ENCODE measurements at places on chromosomes 1 and 21.

GRCh38 chr21:45228171-45228641 is 59.5 kb downstream of the POFUT2 start:
- peak; percentile 78 for DNase-seq

DNA sequence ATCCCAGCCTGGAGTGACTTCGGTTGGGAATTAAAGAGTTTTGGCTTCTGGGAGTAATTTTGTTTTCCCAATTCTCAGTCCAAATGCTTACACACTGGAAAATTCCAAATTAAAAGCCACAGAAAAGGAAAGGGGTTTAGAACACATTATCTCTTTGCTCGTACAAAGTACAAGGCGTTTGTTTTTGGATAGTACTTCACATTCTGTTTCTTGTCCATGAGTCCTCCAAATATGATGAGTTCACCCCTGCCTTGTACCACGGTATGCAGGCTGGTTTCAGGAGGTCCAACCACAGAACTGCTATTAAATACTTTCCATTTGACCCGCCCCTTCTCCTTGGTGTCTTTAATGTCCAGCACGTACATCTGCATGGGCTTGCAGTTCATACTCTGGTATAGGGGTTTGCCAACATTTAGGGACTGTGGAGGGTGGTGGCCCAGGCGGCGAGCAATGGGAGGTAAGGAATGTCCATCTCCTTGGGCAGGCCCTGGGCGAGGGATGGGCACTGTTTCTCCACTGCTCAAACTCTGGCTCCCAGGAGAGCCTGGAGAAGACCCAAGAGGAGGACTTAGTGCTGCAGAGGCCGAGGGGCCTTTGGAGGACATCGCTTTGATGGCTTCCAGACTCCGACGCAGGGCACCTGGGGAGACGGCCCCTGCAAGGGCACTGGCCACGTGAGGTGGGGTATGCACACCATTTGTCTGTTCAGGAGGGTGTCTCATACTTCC is 13.7 kb upstream of the CPLANE2 start:
- no peak for DNase-seq

GRCh38 chr21:43188181-43188580 is 19.4 kb downstream of the CRYAA start:
- DNase-seq = no peak

GRCh38 chr1:180611016-180611930 is 20.5 kb upstream of the XPR1 start:
- DNase-seq = no peak

GRCh38 chr1:40143891-40144575 is 17.2 kb upstream of the RLF start:
- DNase-seq = peak; percentile 50

- DNase-seq = no peak
Observed at GRCh38 chr1:76225526-76225925, 151.0 kb downstream of the ST6GALNAC3 start.

DNA sequence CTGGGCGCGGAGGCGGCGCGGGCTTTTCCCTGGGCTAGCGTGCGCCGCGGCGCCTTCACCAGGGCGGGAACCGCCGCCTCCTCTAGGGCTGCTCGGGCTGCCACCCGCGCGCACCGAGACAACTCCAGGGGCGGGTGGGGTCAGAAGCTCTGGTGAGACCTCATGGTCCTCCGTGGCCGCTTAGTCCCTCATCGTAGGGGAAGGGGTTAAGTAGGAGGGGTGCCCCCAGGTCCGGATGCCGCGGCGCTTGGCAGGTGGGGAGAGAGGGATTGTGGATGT is 559 bp downstream of the SERTAD4 start:
- DNase-seq = no peak

DNA sequence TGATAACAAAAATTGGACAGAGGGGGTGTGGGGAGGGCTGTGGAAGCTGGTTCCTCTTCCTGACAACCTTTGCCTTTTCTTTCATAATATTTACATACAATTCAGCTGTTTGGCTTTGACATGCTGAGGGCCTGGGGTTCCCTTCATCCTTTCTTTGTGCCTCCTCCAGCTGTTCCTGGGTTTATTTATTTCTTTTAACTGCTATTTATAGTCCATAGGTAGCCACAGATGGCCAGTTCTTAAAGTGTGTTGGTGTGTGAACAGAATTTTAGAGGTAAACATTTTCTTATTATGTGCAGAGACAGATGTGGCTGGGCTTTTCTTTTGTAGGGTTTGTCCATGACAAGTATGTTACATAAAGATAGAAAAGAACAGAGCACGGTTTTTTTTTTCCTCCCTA is 34.1 kb upstream of the CNIH3 start:
- no peak for DNase-seq

GRCh38 chr1:192153276-192153675 is 5.0 kb upstream of the RGS18 start:
- DNase-seq = no peak

- DNase-seq = no peak
Observed at GRCh38 chr1:29488086-29488793, 251.9 kb downstream of the PTPRU start.

GRCh38 chr1:246037832-246038231 is 469.2 kb downstream of the SMYD3 start:
- no peak for DNase-seq

DNA sequence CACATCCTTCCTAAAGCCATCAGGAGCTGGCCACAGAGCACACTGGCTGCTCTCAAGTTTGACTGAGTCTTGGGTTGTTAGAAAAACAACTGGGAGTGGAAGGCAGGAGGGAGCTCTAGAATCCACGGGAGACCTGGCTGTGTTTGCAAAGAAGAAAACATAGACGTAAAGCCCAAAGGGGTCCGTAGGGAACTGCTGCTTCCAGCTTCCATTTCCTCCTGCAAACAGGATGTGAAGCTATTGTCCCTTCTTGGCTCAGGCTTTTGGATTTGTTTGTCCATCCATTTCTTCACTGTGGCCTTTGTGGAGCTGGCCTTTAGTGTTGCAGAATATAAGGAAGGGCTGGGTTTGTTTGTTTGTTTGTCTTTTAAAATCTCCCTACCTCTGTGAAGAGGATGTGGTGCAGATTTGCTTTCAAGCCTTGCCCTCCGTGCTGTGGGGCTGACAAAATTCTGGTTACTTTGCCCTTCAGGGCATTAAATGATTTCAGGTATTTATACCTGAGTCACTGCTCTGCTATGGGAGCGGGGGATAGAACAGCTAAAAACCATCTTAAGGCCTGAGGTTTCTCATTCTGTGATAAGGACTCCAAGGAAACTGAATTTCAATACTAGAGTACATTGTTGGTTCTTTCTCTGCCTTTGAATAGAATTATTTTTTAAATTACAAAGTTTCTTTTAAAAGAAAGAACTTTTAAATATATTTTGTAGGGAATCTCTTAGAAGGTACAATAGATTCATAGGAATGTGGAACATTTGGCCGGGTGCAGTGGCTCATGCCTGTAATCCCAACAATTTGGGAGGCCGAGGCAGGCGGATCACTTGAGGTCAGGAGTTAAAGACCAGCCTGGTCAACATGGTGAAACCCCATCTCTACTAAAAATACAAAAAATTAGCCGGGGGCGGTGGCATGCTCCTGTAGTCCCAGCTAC is 74.3 kb downstream of the MPZL1 start:
- DNase-seq = no peak

DNA sequence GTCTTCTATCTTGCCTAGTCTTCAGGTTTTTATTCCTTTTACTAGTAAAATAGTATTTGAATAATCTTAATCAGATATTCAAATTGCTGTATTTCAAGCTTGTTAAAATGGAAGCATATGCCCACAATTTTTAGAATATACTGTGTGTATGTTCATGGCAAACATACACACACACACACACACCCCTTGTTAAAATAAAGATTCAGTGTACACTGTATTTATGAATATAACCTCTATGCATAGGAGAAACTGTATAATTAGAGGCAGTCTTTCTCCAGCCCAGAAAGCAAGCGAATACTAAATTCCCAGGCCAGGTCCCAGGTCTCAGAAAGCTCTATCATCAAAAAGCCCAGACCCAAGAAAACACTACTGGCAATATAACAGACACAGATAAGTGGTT is 57.8 kb downstream of the JAK1 start:
- DNase-seq = no peak

DNA sequence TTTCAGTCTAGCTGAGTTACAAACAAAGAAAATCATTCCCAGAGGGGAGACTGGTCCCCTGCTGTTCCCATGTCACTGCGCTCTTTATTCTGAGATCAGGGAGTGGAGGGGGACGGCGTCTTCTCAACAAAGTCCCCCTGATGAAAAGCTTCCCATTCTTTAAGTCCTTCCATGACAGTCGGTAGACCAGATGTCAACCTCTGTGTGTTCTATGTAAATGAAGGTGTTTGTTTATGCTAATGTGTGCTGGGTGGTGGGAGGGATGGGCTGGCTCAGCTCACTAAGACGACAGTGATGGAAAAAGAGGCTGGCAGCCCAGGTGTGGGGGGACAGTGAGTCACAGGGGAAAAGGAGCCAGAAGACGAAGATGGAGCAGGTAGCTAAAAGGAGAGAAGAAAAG is 148.2 kb upstream of the KLHDC7A start:
- no peak for DNase-seq

DNA sequence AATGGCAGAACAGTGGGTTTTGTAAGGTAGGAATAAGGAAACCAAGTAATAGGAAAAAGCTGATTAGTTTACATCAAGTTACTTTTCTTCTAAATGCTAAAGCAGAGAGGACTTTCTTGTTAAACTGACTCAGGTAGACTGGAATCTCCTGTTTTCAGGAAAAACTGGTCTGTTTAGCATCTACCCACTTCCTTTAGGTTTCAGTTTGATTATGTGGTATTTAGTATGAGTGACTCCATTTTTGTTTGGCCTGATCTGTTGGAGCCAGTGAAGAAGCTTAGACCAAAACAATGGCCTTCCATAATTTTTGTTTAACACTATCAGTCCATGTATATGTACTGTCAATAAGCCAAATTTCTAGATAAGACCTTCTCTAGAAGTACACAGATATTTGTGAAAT is 88.4 kb downstream of the EPB41 start:
- no peak for DNase-seq

- DNase-seq = peak; percentile 14
Observed at GRCh38 chr1:11373895-11374747, 101.1 kb downstream of the UBIAD1 start.

DNA sequence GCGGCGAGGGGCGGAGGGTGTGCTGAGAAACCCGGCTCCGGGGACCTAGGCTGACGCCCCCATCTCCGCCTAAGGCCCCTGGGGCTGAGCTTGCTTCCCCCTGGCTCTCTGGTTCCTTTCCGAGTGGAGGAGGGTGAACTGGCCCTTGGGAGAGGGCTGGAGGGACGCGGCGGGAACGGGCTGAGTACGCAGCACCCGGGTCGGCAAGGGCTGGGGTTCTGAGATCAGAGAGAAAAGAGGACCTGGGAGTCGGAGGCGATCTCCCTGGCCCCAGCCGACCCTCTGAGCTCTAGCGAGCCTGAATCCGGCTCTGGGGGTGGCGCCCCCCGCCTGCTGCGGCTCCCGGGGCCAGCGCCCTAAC is 270.8 kb downstream of the FOXD2 start:
- DNase-seq = no peak

DNA sequence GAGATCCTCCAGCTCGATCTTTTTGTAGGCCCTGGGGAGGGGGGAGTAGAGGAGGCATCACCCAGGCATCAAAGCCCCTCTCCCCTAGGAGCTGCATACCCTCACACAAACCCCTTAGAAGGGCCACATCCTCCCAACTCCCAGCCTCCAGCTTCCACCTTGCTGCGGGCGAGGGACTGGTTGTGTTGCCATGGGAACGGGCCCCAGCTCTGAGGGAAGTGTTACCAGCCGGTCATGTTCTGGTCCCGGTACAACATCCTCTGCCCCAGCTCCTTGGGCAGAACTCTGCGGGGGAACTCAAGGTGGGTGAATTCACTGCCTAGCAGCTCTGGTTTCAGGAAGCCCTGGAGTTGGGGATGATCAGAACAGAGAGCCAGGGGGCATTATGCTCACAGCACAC is 4.1 kb downstream of the PPM1J start:
- no peak for DNase-seq

- no peak for DNase-seq
Observed at GRCh38 chr1:92461364-92462097, 25.2 kb downstream of the GFI1 start.

DNA sequence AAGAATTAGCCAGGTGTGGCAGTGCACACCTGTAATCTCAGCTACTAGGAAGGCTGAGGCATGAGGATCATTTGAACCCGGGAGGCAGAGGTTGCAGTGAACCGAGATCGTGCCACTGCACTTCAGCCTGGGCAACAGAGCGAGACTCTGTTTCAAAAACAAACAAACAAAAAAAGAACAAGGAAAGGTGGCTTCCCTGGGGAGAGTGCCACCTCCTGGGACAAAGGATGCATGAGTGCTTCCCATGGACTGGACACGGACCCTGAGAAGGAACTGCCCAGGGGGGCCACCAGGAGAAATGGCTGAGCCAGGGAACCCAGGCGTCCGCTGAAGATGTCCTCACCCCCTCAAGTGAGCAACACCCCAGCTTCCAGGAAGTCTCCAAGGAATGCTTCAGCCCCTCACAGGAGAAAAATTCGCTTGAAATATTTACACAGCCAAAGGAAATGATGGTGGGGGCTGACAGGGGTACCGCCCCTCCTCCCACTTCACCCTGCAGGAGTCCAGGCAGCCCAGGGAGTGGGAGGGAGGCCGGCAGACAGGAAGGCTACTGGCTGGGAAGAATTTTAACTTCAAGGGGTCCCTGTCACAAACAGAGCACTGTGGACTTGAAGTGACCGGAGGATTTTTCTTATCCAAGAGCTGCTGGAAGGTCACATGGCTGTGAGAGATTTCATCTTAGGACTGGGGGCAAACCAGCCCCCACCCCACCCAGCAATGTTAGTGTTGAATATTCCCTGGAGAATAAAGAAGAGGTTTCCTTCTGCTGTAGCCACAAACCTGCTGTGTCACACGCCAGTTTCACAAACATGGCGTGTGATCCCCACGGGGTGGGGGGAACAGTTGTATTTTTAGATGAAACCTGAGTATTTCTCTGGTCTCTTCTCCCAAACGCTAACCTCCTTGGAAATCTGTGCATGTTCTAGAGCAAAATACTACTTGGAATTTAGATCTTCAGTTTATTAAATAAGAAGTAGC is 90.8 kb upstream of the SLC25A33 start:
- DNase-seq = no peak

- DNase-seq = no peak
Observed at GRCh38 chr1:31675161-31675560, 28.7 kb downstream of the COL16A1 start.

DNA sequence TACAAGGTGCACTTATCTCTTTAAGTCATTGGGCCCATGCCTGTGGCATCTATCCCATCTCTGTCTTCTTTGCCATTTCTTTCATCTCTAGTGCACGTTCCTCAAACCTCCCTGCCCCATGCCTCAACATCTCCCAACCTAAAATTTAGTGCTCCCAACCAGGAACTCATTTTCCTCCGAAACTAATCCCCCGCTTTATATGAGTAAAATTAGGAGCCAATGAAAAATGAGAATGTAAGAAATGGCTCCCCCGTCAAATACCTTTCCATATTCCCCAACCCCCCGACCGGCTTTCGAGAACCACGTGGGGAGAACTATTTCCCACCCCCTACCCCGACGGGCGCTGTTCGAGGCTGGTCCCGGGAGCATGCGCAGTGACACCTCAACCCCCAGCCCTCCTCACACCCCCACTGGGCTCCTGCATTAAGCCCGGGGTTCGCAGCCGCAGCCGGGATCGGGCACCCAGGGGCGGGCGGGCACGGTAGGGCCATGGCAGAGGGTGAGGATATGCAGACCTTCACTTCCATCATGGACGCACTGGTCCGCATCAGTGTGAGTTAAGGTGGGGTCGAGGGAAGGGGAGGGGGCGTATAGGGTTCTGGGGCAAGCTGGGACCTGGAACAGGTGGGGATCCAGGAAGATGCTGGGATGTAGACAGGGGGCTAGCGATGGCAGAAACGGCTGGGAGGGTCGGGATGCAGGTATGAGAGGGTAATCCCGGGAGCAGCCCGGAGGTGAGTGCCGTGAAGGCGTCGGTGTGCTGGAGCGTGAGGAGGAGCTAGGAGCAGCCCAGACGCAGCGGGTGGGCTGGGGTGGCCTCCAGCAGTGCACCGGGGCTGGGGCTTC is at the start of gene TRIM46:
Gene TRIM46 (plus strand): TSS at position 372 of the 846 bp plus-strand sequence. CDS start 118 bp downstream, at position 490.
- peak; percentile 63 for DNase-seq

Data from stimulated activated naive CD8-positive, alpha-beta T cell treated with anti-CD3 and anti-CD28 coated beads, Interleukin-15, amount 100 ng/mL, for 72 hours (primary cell).